ENCODE measurements at places on chromosomes 5 and 9. TPM values are rescaled to one million over a fixed set of nuclear protein-coding genes. Genes with fewer than 3 reads are reported as not detected.

DNA sequence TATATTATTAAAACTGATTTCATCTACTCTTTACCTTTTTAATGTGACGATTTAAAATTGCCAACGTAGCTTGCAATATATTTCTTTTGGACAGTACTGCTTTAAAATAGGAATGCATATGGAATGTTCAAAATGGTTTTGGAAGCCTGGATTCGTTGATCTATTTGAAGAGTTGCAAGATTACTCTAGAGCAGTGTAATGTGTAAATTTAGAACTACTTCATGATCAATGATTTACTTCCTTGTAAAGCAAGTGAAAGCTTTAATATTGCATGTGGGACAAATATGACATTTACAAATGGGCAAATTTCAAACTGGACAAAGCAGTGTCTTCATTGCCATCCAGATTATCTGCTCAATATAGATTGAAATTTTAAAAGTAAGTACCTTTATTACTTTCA is 38.3 kb downstream of the PARP8 start:
- DNase-seq: no peak

DNA sequence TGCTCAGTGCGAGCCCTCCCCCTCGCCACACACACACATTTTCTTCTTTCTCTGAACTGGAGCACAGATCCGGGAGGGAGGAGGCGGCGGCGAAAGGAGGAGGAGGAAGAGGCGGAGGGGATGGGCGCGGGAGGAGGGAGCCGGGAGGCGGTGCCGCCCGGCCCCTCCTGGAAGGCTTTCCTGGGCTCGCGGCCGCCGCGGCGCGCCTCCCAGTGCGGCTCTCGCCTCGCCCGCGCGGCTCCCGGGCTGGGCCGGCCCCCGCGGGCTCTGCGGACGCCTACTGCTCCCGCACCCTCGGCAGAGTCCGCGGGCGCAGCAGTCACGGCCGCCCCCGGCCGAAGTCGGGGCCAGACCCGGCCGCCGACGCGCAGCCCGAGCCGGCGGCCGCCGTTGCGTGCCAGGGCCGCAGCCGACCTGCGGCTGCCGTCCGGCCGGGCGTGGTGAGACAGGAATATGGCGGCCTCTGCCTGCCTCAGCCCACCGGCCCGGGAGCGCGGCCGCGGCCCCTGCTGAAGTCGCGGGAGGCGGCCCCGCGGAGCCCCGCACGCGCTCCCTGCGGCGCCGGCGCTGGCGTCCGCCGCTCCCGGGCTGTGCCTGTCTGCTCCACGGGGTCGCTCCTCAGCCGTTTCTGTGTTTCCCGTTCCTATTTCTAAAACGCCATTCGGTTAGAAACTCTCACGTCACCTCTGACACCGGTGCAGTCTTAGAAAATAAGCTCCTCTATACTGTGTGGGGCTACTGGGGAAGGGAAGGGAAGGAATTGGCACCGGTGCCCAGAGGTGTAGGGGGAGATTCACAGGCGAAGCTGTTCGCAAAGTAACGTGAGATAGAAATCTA is 500 bp upstream of the GNAQ start:
- peak; percentile 54 for DNase-seq

DNA sequence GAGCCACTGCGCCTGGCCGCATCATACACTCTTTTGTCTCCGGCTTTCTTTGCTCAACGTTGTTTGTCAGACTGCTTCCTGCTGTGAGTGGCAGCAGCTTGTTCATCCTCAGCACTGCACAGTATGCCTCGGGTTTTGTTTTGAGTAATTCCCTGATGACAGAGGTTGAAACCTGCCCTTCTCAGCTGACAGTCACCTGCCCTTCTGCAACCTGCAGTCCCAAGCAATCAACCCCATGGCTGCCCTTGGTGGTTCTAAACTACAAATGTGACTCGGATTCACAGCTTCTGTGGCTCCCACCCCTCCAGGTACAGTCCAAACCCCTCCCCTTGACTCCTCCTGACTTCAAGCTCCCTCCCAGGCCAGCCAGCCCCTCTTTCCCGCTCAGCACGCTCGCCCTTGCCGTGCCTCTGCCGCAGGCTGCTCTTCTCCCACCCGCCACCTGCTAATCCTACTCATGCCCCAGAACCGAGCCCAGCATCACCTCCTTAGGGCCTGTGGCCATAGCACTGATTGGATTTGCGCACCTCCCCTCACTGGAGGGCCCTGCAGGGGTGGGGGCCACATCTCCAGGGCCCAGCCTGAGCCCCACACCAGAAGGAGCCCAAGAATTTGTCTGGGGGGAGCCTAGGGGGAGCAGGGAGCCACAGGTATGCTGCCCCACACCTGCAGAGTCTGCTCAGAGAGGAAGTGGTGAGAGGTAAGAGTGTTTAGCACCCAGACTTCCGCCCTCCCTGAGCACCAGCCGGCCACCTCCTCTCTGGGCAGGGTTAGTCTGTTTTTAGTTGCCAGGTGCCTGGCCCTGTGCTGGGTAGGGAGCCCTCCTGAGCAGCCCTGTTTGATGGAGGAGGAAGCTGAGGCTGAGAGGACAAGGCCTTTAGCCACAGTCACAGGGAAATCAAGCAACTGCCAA is 10.1 kb downstream of the EEIG1 start:
- DNase-seq: no peak

DNA sequence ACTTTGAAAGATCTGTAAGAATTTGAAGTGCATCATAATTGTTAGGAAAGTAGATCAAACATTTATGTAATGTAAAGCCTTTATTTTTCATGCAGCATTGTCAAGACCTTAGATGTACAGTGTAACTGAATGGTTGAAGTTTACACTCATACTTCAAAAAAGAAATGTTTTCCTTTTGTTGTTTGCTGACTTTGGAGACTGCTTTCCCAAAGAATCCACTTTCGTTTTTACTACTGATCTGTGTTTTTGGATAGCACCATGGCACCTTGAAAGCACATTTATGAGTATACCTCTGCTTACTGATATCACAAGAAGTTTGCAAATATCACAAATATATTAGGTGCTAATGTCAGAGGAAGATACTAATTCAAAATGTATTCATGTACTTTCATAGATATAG is 50.0 kb downstream of the PIP5K1B start:
- DNase-seq: no peak

- DNase-seq: no peak
Observed at GRCh38 chr5:160835376-160835775, 16.6 kb downstream of the ATP10B start.

DNA sequence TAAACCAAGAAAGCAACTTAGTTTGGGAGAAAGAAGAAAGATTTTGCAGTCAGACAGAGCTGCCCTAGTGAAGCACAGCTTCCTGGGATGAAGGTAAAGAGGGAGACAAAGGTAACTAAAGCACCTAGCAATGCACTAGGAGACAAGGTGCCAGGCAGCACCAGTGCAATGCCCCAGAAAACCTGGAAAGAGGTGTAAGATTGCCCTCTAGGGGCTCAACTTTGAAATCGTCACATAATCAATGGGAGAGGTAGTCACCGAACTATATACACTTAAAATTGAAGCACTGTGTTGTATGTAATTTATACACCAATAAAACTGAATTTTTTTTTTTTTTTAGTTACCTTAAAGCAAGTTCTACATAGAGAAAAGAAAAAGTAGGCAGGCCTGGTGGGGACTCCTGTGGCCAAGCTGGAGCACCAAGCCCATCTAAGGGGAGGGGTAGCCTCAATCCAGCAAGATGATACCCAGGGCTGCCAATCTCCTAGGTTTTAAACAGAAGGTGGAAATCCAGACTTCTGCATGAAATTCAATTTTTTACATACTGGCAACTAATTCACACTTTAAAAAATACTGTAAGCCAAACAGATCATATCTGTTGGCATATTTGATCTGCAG is 48.2 kb downstream of the CDK5RAP2 start:
- no peak for DNase-seq

GRCh38 chr9:7489036-7489435 is 310.5 kb downstream of the DMAC1 start:
- no peak for DNase-seq

GRCh38 chr5:121533814-121534213 is 317.9 kb upstream of the FTMT start:
- DNase-seq: no peak

GRCh38 chr9:95667789-95668188 is 151.0 kb upstream of the PTCH1 start:
- no peak for DNase-seq

- DNase-seq: no peak
Observed at GRCh38 chr9:76725011-76725546, 39.2 kb upstream of the PCA3 start.

- DNase-seq: no peak
Observed at GRCh38 chr9:94664801-94665200, 25.5 kb upstream of the FBP1 start.

DNA sequence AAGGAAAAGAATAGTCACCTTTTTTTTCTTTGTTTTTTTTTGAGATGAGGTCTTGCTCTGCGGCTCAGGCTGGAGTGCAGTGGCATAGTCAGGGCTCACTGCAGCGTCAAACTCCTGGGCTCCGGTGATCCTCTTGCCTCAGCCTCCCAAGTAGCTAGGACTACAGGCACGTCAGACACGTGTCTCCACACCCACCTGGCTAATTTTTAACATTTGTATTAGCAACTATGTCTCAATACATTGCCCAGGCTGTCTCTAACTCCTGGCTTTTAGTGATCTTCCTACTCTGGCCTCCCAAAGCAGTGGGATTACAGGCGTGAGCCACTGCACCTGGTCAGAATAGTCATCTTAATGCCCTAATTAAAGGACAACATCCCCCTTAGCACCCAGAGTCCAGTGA is 54.4 kb upstream of the CTSL start:
- DNase-seq: no peak

DNA sequence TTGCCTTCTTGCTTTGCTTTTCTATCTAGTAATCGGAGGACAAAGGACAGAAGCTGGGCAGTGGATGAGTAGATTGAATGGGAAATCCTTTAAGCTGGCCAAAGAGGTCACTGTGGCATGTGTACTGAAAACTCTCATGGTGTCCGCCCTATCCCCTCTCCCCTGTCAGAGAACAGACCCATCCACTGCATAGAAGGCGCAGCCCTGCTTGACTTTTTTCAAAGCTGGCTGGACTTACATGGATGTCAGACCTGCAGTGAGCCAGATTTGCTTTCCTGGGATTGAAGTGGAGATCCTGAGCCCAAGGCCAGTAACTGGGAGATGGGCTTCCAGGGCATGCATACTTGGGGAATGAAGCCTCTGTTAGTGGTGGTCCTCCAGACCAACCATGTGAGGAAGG is 329.5 kb downstream of the TRPM3 start:
- DNase-seq: no peak

GRCh38 chr9:132806723-132807421 is 71.2 kb downstream of the AK8 start:
- DNase-seq: no peak

DNA sequence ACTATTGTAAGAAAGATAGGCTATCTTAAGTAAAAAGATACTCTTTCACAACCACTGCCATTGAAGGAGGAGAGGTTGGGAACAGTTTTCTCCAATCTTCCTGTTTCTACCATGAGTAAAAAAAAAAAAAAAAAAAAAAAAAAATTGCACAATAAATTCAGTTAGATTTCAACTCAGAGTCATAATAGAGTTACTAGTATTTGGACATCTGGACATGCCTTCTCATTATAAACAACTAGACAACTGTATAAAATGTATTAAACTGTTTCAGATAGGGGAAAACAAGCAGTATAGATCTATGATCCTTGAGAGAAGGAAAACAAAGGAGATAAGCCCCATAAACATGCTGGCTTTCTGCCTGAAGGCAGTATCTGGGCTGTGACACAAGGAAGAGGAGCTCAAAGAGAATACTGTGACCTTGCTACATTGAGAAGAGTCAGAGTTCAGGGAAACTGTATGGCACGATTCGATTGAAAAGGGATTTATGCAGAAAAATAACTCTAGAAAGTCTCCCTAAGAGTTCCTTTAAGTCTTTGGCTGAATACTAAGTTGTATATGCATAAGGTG is 249.2 kb upstream of the POU5F2 start:
- DNase-seq: no peak

DNA sequence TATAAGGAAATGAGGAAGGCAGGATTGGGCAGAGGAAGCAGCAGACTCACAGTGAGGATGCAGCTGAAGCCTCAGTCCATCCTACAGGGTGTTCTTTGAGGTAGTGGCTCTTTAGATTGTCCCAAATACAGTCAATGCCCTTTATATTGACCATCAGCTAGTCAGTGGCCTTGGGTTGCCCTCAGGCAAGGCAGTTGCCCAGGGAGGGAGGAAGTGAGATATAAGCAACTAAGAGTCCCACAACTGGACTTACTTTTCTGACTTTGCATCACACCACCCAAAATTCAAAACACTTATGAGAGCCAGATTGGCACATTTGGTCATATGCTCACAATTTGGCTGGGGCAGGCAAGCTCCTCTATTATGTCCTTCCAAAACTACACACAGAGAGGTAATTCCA is 9.4 kb upstream of the SLC12A2 start:
- DNase-seq: no peak

- no peak for DNase-seq
Observed at GRCh38 chr5:117731446-117731845, 1156.8 kb upstream of the SEMA6A start.

DNA sequence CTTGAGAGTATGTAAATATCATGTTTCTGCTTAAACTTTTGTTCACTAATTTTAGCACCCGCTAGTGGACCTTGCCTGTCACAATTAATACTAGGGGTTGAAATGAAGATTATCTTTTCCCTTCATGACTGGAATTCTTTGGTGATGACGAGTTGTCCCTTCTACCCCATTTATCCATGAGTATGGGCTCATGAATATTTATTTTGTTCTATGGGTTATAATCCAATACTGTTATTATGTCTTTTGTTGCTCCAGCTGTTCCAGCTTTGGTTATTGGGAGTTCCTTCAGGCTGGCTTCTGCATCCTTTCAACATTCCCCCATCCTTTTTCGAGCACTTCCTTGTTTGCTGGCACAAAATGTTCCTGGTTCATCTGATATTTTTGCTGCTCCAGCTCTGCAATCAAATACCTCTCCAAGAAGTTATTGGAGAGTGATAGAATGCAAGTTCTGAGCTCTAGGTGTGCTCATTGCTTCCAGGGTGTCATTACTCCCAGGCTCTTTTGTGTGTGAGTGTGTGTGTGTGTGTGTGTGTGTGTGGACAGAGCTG is 19.7 kb upstream of the ARHGEF28 start:
- no peak for DNase-seq

DNA sequence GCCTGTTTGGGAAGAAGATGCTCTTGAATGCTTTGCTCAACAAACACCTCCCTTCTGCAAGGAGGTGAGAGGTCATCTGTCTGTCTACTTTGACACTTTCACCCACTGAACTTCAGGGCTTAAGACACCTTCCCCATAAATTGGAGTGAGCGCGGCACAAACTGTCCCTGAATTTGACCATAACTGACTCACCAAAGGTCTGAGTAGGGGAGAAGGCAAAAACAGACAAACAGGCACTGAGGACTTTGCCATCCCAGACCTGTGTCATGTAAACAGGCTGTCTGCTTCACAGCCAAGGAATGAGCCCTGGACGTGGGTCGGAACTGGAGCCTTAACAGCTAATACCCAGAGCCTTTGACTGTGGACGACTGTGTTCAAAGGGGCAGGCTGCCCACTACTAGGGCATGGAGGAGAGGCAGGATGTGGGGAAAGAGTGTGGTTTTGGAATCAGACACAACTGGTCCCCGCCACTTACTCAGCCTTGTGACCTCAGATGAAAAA is 320.9 kb upstream of the KLF4 start:
- DNase-seq: no peak

- no peak for DNase-seq
Observed at GRCh38 chr5:164353155-164353554, 847.7 kb downstream of the MAT2B start.

AMBP gene
- polyA plus RNA-seq: 0.23 TPM

ACTBL2 gene
- polyA plus RNA-seq: 0.07 TPM

PIP5K1B gene
- polyA plus RNA-seq: 0.05 TPM

NEK6 gene
- 71.1 TPM for polyA plus RNA-seq

PCSK5 gene
- 0.66 TPM for polyA plus RNA-seq

BRD8 gene
- 56.8 TPM for polyA plus RNA-seq

LCN6 gene
- not detected for polyA plus RNA-seq

PCDHGC4 gene
- polyA plus RNA-seq: 0.49 TPM

MYO10 gene
- polyA plus RNA-seq: 17.1 TPM

AJM1 gene
- 1.0 TPM for polyA plus RNA-seq

HRH2 gene
- not detected for polyA plus RNA-seq

ZNG1A gene
- polyA plus RNA-seq: 7.0 TPM

Measured in BJ (cell line).